ENCODE measurements at places on chromosomes 11 and 22.

DNA sequence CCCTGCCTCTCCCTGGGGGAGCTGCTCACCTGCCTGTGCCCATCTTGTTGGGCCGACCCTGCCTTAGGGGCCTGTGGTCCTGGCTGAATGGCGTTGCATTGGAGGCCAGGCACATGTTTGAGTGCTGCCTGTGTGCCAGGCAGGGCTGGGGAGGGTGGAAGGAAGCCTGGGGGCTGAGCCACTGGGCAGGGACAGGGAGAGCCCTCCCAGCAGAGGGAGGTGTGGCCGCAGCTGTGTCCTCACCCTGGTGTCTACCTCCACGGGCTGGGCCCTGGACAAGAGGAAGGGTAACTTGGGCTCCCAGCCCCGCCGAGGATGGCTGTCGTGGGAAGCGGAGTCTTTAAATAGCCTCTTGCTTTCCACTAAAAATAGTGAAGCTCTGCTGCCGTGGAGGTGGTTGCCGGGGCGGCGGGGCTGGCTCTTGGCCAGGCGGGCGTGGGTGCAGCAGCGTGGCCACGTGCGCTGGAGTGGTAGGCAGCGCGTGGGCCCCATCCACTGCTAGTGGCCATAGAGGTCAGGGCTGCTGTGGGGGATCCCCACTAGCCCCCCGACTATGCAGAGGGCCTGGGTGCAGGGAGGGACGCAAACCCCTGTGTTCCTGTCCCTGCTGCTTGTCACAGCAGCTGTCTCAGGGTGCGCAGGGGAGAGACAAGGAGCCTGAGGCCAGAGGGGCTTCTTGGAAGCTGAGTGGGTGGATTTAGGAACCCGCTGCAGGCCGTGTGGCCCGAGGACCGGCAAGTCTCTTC is 6.2 kb downstream of the ZDHHC8 start:
- DNase-seq, result no peak

DNA sequence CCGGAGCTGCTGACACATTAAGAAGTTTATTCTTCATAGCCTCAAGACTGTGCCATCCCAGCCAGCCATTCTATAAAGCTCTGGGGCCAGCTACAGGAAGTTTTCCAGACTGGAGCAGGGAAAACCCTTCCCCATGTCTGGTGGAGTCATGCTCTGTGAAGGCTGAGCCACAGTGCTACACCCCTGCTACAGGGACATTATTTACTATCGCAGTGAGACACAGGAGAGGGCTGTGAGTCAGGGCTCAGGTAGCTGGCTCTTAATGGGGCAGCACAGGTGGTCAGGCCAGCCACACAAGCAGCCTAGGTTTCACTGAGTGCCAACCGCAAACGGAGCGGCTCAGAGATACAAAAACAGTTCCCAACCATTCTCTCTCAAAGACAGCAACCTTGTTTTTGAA is 12.1 kb downstream of the HPS4 start:
- no peak for DNase-seq

GRCh38 chr11:24078018-24078417 is 418.8 kb upstream of the LUZP2 start:
- no peak for DNase-seq

DNA sequence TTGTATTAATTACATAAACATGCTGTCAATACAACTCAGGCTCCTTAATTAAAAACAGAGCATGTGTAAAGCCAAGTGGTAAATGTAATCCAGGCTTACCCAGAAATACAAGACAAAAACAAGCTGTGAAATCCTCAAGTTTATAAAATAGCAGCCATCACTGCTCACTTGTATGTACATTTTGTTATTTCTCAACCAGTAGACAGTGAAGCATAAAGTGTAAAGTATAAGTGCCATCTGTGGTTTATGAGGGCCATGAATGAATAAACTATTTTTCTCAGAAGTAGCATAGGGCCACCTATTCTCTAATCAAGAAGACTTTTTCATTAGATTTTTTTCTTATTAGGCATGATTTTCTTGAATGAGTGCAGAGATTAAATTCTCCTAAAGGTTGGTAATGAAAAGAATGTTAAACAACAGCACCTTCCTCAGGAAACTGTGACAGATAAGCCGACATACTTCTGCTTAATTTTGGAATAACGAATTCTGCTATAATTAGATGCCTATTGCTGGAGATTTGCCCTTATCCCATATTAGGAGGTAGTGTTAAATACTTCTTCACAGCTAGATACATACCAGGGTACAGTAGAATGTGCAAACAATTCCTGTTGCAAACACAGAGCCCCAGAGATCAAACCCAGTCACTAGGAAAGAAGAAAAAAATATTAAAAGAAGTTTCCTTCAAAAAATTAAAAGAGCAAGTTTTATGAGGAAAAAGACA is 13.0 kb downstream of the SLC5A12 start:
- no peak for DNase-seq

- no peak for DNase-seq
These were observed 35.3 kb downstream of the IGF2 start for GRCh38 chr11:2103668-2104523.

Measured in activated CD4-positive, alpha-beta T cell treated with anti-CD3 and anti-CD28 coated beads for 36 hours (primary cell).